Left kidney (tissue), 8 donors: ENCODE measurements at places on chromosomes 6 and 20. TPM values are rescaled to one million over a fixed set of nuclear protein-coding genes. Genes with fewer than 3 reads are reported as not detected.

- DNase-seq, result no peak
Measured at GRCh38 chr6:97282238-97282725, 734 bp downstream of the MMS22L start.

DNA sequence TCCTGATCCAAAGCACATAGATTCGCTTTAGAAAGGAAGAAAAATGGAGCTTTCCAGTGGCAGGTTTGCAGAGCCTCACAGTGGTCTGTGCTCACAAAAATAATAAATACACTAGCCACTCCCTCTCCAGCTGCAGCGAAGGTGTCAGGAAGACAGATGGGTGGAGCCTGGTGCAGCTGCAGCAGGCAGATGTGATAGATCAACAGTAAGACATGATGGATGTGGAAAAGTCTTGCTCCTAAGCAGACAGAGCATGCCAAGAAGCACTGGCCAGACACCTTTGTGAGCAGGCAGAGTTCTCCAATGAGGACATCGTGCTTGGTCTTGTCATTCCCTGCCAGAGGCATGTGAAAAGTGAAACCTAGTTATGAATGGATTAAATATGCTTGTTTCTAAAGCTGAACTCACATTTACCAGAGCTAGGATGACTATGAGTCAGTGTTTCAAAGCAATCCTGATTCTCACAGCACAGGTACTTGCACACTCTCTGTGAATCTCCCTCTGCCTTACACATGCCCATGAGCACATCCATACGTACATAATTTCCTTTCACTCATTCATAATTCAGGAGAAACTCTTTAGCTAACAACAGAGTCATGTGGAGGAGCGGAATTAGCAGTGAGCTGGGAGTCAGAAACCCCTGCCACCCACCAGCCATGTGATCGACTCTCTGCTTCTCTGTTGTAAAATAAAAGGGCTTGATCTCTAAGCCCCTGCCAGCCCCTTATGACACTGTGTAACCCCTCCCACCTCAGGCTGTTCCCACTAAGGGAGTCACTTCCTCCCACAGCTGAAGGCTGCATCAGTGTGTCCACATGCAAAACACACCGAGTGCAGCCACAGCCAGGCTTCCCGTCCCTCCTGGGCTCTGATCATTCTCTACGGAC lies 111.2 kb downstream of the SCML4 start:
- DNase-seq, result no peak

DNA sequence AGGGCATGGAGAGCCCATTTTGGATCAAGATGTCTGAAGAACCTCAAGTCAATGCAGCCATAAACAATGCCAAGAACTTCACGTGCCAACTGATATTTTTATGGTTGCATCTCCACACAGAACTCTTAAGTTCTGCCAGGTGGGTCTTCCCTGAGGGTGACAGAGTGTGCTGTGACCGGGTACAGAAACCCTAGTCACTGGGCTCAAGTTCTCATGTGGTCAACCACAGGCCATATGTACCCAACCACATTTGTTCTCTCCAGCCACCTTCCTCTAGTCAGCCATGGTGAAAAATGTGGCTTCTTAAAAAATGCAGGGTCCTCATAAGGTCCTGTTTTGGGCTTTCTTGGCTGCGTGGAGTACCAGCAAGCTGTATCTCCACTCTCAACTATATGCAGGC lies 48.9 kb downstream of the CLIC5 start:
- no peak for DNase-seq

- no peak for DNase-seq
Measured at GRCh38 chr6:15520626-15521203, 142.1 kb downstream of the DTNBP1 start.

DNA sequence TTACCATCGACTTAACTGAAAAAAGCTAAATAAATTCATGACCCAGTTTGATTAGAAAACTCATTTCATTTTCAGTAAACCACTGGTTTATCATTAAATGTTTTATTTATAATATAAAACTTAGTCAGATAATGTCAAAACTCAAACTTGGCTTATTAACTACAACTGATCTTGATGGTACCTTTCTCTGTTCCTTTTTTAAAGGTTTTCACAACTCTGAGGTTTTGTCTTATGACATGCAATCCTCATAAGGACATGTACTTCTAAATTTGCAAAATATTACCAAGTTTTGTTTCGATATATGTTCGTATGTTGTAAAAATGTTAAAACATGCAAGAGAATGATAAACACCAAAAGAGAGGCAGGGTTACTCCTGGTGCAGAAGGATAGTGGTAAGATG lies 82.5 kb upstream of the PDE10A start:
- no peak for DNase-seq

PTGIS gene
- polyA plus RNA-seq, result 33.0 TPM

ATP5F1E gene
- 166 TPM for polyA plus RNA-seq

EPPIN gene
- 0.55 TPM for polyA plus RNA-seq

DNA sequence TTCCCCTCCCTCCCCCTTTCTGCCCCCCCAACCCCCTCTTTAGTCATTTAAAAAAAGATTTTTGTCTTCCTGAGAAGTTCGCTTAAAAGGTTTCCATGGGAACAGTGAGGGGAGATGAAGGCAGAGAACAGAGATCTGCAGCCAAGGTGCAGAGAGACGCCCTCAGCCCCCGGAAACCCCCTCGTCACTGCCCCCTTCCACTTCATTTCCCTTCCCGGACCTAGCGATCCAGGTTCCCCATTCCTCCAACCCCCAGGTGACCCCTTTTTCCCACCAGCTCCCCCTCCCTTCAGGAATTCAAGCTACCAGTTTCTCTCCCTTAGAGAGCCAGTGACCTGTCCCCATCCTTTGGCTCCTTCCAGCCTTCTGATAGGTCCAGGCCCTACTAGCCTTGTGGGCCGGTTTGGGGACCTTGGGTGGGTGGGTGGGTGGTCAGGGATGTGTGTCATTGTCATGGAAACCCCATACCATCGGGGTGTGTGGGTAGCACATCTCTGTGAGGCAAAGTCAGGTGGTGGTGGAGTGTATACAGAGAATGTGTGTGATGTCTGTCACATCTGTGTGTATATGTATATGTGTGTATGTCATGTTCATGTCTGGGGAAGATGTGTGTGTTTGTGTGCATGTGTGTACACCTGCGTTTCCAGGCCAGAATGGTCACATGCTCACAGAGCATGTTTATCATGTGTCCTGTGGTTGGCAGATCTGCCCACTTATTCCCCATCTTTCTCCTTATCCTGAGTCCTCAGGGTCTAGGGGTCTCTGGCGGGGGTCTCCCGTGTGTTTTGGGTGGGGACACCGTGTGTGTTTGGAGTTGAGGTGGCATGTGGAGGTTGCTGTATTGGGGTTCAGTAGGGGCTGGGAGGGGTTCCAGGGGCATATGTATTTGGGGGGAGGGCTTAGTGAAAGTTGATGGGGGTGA lies 7.0 kb downstream of the SYNGAP1 start:
- no peak for DNase-seq

GTSF1L gene
- polyA plus RNA-seq, result not detected

GRCh38 chr6:33433544-33434191 lies 13.8 kb downstream of the SYNGAP1 start:
- no peak for DNase-seq

SNX21 gene
- polyA plus RNA-seq, result 11.9 TPM

BTN2A1 gene
- 34.9 TPM for polyA plus RNA-seq

DNA sequence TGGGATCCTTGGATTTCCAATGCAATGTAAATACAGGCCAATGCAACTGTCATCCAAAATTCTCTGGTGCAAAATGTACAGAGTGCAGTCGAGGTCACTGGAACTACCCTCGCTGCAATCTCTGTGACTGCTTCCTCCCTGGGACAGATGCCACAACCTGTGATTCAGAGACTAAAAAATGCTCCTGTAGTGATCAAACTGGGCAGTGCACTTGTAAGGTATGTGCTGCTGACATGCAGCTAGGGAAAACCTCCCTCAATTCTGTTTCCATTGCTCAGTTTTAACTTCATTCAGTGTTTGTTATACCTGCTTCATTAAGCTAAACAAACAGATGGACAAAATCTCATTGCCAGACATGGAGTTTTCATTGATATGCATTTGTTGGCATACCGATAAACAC lies 397.1 kb downstream of the ARHGAP18 start:
- DNase-seq, result no peak

APCDD1L gene
- 13.7 TPM for polyA plus RNA-seq
